ENCODE measurements at places on chromosomes 7 and 10. TPM values are rescaled to one million over a fixed set of nuclear protein-coding genes. Genes with fewer than 3 reads are reported as not detected.

DNA sequence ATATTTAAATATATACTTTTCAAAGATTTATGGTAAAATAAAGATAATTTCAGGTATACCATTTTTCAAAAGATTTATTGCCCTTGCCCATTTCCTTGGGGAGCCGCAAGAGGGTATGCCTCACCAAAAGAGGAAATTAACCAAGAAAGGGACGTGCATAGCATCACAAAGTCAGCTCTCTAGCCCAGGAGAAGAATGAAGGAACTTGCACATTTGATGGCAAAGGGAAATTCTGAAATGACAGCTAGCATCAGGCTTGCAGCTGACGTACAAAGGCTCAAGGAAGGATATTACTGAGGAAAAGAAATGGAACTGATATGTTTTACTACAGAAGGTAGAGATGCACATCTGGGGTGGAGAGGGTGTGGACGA is 93.6 kb upstream of the RSU1 start:
- no peak overlapping the region for H3K4me3 ChIP-seq
- DNase-seq, result no peak
- H3K27ac ChIP-seq, result no peak overlapping the region
- H3K4me1 ChIP-seq, result no peaks in the 10 kb centered on the region

DNA sequence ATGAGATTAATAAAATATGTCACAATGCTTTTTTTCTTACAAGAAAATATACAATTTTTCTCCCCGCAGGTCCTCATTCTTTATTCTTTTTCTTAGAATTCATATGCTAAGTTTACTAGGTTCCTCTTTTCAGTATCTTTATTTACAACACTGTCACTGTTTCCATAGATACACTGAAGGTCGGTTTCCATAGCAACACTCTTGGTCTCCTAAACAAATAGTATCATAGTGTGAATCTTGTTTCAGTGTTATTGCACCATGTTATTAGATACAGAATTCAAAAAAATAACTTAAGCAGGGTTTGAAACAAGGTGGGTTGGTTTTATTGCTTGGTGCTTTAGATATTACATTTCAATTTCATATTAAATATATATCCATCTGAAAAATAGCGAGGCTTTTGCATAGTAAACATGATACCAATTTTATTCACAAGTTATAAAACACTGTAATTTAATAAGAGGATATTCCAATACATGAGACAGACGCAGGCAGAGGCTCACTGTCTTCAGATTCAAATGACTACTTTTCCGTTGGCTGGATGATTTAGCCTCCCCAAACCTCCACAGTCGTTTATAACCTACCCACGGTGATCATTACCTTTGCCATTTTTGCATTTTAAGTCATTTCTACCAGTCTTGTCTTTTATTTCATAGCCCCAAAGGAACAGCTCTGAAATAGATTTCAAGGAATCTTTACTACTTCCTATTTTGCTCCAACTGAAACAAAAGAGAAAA is 88.9 kb upstream of the KLF6 start:
- no peak overlapping the region for H3K4me3 ChIP-seq
- H3K4me1 ChIP-seq, result peaks cover 25% of the 10 kb centered on the region
- H3K36me3 ChIP-seq, result no peaks in the 10 kb centered on the region
- H3K27ac ChIP-seq, result no peak overlapping the region

- H3K36me3 ChIP-seq, result no peaks in the 10 kb centered on the region
- no peak overlapping the region for H3K4me3 ChIP-seq
- no peaks in the 10 kb centered on the region for H3K4me1 ChIP-seq
- H3K27me3 ChIP-seq, result no peaks in the 10 kb centered on the region
- H3K27ac ChIP-seq, result no peak overlapping the region
Measured at GRCh38 chr7:125572414-125572813, 642.8 kb upstream of the POT1 start.

DNA sequence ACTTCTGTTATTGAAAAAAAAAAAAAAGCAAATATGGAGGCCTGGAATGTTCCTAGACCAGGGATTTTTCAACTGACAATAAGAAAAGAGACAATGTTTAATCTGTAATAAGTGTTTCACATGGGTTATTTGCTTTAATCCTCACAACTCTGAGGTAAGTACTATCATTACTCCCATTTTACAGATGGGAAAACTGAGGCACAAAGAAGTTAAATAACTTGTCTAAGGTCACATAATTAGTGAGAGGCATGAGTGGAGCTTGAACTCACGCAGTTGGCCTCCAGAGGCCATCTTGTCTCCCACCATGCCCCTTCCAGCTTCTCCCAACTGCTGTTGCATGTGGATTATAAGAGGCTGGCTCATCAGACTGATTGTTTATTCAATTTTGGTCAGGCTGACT is 36.6 kb upstream of the CREB5 start:
- H3K27ac ChIP-seq, result no peak overlapping the region
- DNase-seq, result no peak
- H3K27me3 ChIP-seq, result no peaks in the 10 kb centered on the region
- H3K4me1 ChIP-seq, result no peaks in the 10 kb centered on the region
- no peaks in the 10 kb centered on the region for H3K36me3 ChIP-seq
- no peak overlapping the region for H3K4me3 ChIP-seq

Gene NRCAM
- 143 TPM for total RNA-seq

Measured in adrenal gland (tissue), 19 donors.